ENCODE measurements at places on chromosomes 6 and 20.

GRCh38 chr6:72425003-72425681 lies 196.7 kb upstream of the KCNQ5 start:
- DNase-seq: peak; percentile 90

- DNase-seq: peak; percentile 10
Measured at GRCh38 chr20:48189181-48189580, 403.9 kb upstream of the SULF2 start.

- no peak for DNase-seq
Measured at GRCh38 chr6:19477563-19477962, 359.6 kb upstream of the ID4 start.

DNA sequence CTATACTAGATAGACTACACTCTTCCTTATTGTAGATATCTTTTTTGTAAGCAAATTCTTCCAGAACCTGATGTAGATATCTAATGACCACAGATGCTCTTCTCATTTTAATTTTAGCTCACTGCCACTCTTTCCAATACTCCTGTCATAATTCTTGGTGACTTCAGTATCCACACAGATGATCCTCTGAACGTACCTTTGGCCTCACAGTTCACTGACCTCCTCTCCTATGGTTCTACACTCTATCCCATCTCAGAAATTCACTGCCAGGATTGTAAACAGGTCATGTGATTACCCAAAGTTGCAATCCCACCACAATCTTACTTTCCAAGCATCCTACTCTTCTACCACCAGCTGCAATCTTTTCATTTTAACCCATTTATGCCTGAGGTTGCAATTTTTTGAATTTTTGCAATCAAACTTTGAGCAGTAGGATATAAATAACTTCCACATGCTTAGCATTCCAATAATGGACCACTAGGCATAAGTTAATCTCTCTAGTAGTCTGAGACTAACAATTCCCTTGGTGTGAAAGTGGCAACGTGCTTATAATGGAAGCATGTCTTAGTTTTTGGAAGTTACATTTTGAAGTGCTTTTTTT lies 31.2 kb downstream of the ESF1 start:
- no peak for DNase-seq

GRCh38 chr20:57310821-57311514 lies 18.6 kb upstream of the SPO11 start:
- no peak for DNase-seq

- DNase-seq: no peak
Measured at GRCh38 chr6:105189026-105189820, 9.4 kb upstream of the POPDC3 start.

DNA sequence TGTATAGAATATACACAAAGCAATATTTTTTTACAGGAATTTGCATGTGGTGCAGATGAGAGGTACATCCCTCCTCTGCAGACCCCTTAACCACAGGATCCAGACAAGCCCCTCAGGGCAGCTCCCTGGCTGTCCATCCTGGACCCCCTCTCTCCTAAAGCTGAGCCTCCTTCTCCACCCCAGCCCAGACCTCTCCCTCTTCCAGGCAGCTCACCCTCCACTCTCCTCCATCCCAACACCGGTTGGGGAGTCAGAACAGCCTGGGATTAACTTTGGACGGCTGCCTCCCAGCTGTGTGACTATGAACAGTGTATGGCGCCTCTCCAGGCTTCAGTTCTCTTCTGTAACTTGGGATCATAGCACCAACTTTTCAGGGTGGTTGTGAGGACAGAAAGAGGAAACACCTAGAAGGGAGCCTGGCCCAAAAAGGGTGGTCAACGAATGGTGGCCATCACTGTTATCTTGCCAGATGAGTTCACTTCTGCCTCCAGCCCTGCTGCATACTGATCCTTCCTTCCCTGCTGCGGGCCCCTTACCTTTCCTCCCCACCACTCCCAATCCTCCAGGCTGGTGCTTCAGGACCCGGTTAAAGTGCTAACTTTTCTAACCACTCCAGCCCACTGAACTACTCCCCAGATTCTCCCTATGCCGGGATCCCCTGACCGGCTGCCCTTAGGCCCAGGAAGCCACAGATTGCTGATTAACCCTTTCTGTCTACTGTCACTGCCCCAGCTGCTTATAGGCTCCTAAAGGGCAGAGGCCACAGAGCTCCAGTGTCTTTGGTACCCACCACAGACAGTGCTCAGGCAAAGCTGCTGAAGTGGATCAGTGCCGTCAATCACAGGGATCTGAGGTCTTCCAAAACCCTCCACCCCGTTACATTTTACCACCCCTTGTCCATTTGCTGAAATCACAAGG lies 55.9 kb downstream of the GPR6 start:
- no peak for DNase-seq

- DNase-seq: no peak
Measured at GRCh38 chr6:159494586-159494972, 198.5 kb downstream of the SOD2 start.

DNA sequence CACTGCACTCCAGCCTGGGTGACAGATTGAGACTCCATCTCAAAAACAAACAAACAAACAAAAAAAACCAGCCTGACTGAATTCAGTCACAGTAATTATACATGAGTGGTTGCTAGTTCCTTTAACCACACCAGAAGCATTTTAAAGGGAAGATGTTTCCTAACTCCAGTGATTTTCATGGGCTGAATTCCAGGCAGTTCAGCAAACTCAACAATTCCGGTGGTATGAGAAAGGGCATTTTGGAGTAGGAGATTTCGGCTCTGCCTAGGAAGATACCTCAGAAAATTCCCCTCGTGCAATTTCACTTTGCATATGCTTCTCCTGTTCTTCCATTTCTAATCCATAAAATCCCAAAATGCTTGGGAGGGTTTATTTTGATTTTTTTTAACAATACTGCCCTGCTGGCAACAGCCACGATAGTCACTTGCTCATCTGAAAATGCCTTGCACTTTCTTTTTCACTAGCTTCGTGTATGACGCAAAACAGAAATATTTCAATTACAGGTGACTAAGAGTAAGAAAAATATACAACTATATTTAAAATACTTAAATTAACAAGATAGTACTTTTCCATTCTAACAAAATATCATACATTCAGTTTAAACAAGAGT lies 48.3 kb upstream of the IPCEF1 start:
- DNase-seq: peak; percentile 36

GRCh38 chr6:122789182-122790027 lies at the start of gene SMPDL3A:
Gene SMPDL3A (plus strand): TSS chr6:122789258. CDS start chr6:122789347, 89 bp downstream.
- peak; percentile 89 for DNase-seq

DNA sequence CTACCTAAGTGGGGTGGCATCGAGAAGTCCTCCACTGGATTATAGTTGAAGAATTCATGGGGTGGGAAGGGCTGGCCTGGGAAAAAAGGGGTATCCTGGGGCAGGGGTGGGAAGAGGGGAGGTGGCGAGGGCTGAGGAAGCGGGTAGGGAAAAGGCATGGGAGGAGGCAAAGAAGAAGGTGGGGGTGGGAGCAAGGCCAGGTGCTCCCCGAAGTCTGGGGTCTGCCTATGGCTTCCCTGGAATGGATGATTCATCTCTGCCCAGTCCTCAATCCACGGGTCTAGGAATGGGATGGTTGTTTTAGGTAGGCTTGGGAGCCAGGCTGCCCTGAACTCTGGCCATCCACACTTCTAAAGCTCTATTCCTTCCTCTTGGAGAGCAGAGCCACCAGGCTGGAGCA lies 4.4 kb downstream of the PCED1A start:
- DNase-seq: no peak

GRCh38 chr6:14787677-14788076 lies 458.2 kb upstream of the JARID2 start:
- peak; percentile 13 for DNase-seq

GRCh38 chr6:21935561-21936028 lies 342.0 kb downstream of the SOX4 start:
- DNase-seq: peak; percentile 60

- DNase-seq: no peak
Measured at GRCh38 chr6:47237196-47237595, 72.5 kb downstream of the TNFRSF21 start.

DNA sequence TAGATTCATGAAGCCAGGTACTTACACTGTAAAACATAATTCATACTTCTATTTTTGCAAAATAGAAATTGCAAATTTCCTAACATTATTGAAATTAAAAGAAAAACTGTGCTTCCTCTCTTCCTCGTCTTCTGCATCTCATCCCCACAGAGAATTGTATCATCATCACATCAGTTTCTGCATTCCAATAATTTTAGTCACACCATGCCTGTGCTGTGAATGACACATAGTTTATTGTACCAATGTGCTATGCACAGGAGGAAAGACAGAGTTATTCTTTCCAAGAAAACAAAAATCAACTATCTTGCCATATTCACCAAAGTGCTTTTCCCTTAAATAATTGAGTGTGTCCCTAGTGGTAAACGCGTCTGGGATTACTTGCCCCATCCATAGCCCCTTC lies 38.1 kb upstream of the FAM135A start:
- DNase-seq: peak; percentile 74

- no peak for DNase-seq
Measured at GRCh38 chr6:47679322-47679906, 19.0 kb upstream of the ADGRF4 start.

GRCh38 chr20:31568773-31569162 lies 36.3 kb upstream of the ID1 start:
- no peak for DNase-seq

DNA sequence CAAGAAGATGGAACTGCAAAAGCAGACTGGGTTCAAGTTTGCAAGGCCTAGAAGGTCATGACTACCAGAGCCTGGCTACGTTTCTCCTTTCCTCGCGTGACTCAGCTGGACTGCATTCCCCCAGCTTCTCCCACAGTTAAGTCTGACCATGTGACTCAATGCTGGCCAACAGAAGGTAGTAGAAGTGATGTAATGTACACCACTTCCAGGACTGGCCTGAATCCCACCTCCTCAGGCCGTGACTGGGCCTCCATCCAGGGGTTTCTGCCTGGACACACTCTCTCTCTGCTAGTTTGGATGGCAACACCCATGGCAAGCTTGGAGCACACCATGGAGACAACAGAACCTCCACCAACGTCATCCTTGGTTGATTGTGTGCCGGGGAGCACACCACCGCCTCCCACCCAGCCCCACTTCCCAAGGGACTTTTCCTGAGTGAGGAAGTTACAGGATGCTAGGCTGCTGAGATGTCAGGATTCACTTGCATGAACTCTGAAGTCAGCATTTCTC lies 112.0 kb upstream of the CDYL start:
- DNase-seq: no peak

GRCh38 chr20:63854069-63854765 lies 7.1 kb upstream of the ABHD16B start:
- no peak for DNase-seq

- no peak for DNase-seq
Measured at GRCh38 chr6:30735668-30736314, 6.7 kb downstream of the FLOT1 start.

GRCh38 chr6:33694977-33695376 lies 16.5 kb downstream of the UQCC2 start:
- no peak for DNase-seq

- DNase-seq: no peak
Measured at GRCh38 chr20:37379967-37380828, 34.3 kb downstream of the SRC start.

DNA sequence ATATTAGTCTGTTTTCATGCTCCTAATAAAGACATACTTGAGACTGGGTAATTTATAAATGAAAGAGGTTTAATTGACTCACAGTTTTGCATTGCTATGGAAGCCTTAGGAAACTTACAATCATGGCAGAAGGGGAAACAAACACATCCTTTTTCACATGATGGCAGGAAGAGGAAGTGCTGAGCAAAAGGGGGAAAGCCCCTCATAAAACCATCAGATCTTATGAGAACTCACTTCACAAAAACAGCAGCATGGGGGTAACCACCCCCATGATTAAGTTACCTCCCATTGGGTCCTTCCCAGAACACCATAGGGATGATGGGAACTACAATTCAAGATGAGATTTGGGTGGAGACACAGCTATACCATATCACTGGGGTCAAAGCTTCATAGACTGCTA lies 254.2 kb downstream of the ERMARD start:
- no peak for DNase-seq

DNA sequence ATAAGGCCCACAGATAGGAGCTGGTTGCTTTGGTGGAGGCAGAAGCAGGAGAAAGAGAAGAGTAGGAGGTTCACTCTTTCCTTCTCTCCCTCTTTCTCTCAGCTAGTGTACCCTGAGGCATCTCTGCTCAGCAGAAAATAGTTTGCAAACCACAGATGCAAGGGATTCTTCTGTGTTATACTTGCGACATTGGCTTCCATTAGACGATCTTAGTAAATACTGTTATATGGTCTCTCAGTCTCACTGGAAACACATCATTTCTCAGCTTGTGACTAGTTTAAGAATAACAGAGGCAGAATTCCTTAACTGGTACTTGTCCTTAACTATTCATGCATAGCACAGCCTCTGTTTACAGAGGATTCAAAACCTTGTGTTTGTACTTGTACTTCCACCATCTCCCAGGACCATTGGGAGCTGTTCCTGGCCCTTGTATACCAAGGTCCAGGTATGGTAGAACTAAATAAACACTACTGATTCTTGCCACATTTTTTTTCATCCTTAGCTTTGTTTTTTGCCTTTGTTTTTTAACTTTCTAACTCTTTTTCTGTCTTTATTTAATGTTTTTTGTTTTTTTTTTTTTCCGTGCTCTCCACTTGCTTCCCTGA lies 218.2 kb downstream of the OTOR start:
- no peak for DNase-seq

DNA sequence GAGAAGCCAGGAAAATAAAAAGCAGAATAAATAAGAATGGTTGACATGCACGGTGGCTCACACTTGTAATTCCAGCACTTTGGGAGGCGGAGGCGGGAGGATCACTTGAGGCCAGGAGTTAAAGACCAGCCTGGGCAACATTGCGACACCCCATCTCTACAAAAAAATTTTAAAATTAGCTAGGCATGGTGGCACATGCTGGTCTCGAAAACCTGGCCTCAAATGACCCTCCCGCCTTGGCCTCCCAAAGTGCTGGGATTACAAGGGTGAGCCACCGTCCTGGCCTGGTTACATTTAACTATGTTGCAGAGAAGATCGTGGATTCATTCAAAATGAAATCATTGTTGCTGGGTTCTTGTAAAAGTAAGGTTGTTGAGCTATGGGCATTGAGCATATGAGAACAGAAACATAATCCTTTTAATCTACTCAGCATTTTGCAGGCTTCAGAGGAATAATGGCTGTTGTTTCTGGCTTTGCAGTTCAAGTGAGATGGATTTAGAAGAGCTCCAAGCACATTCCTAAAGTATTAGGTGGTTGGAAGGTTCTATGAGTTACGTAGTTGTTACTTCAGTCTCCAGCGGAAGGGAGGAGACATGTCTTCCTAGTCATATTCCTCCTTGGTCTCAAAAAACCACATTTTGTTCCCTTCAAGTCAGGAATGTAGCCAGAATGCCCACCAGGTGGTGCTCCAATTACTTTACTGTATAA lies 45.6 kb upstream of the RAB23 start:
- DNase-seq: peak; percentile 99

- no peak for DNase-seq
Measured at GRCh38 chr20:61696181-61696735, 369.4 kb downstream of the TAF4 start.

- DNase-seq: no peak
Measured at GRCh38 chr6:45946887-45947286, 68.8 kb downstream of the CLIC5 start.

DNA sequence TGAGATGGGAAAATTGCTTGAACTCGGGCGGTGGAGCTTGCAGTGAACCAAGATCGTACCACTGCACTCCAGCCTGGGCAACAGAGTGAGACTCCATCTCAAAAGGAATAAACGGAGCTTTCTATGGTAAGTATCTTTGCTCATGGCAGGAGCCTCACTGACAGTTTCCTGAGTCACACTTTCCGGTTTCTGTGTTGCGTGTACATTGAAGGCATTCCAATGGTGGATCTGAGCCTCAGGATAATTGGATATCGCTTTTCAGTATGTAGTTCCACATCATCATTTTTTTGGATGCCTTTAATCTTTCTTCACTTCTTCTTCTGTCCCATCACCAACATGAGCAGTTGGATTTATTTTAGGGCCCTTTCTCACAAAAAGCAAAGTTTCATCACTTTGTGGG lies 28.6 kb upstream of the GTSF1L start:
- DNase-seq: no peak
